ENCODE measurements at places on chromosomes 13 and 19.

GRCh38 chr13:26062853-26063444 is 11.1 kb upstream of the SHISA2 start:
- DNase-seq = peak; percentile 25

- DNase-seq = peak; percentile 53
Measured at GRCh38 chr19:35295792-35296462, 4.0 kb downstream of the MAG start.

- DNase-seq = no peak
Measured at GRCh38 chr13:64256751-64257150, 2841.1 kb upstream of the PCDH20 start.

DNA sequence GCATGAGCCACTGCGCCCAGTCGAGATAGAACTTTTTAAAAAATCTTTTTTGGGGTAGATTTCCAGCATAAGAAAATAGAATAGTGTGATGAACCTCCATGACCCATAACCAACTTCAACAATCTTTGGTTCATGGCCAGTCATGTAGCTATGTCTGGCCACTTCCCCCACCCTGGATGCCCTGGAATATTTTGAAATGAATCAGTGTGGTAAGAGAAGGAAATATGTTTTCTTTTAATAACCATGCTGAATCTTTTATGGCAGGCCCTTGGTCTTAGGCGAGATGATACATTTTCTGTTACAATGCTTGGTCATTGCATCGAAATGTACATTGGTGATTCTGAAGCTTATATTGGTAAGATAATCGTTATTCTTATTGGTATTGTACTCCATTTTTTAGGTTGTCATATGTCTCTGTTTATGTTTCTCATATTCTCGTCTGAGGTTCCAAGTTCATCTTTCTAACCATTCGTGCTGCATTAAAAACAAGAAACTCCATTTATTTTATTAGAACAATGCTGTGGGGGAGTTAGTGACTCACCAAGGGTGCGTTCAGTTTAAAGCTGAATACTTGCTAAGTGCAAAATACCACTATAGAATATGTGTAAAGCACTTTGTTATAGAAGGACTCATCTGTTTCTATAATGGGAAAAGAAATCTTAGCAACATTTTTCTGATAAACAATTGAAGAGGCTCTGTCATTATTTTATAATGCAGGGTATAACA is 16.4 kb upstream of the UPF3A start:
- no peak for DNase-seq

DNA sequence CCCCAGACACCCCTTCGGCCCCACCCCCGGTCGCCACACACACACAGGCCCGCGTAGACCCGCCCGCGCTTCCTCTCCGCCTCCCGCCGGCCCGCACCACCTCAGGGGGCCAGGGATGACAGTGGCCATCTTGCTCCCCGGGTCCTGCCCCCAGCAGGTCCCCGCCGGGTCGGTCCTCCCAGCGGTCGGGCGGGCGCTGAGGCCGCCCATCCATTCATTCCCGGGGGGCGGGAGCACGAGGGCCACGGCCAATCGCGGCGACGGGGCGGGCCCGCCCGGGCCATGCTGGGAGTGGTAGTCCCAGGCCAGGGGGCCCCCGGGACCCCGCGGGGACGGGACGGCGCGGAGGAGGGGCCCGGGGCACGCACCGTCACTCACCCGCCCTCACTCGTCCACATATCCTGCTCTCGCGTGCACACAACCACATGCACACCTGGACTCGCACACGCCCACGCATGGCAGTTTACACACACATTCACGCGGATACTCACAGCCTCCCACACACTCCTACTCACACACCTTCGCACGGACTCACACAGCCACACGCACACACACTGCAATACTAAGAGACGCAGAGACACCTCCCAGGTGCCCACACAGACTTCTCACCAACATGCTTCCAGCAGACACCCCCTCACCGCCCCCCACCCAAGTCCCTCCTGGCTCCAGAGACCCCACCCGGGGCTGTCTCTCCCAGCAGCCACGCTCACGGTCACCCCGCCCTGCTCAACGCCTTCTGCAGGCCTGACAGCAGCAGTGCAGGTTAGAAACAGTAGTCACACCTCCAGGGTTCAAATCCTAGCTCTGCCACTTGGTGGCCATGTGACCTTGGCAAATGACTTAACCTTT is at the start of gene DPF1:
TSS of gene DPF1 (minus strand) at position 209 of the 849 bp plus-strand sequence. CDS start at position 129, 80 bp downstream.
- peak; percentile 81 for DNase-seq

DNA sequence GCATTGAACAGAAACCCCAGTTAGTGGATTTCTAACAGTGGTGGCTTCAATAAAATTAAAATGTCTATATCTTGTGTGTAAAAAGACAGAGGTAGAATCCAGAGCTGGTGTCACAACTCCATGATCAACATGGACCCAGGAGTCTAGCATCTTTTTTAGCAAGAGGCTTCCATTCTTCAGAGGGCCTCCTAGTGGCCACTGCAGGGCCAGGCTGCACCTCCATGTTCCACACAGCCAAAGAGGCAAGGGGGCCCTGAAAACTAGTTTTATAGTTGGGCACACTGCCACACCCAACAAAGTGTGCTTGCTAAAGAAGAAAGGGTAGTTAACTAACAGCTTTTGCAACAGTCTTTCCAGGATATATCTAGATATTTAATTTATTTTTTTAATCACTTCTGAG is 12.9 kb downstream of the N4BP2L1 start:
- DNase-seq = no peak

- no peak for DNase-seq
Measured at GRCh38 chr13:25608181-25608580, 236.4 kb downstream of the ATP8A2 start.

GRCh38 chr13:99507054-99507453 is 5.8 kb downstream of the TM9SF2 start:
- no peak for DNase-seq

DNA sequence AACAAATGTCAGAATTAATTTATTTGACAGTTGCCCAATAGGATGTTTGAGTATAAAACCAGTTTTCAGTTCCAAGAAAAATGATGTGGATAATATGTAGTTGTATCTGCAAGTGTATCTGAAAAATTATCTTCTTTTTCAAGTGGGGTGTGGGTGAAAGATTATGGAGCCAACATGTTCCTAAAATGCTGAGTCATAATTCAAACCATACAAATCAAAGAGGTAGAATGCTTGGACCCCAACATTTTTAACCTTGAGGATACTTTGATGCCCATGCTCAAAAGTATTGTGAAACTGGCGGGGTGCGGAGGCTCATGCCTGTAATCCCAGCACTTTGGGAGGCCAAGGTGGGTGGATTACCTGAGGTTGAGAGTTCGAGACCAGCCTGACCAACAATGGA is 54.0 kb upstream of the ZNF724 start:
- DNase-seq = no peak

DNA sequence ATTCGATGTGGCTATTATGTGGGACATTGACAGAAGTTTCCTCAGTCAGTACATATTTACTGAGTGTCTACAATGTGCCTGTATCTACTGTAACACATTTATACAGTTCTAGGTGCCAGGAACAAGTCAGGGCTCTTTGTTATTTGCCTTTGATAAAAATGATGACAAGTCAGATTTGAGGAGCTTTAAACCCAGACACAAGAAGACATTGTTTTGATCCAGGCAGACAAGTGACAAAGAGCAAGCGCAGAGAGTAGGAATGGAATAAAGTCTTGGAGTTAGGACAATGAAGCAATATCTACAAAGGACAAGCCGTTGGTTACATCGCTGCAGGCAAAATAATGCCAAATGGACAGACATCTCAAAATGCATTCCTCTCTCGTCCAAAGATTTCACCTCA is 70.1 kb downstream of the ITGBL1 start:
- DNase-seq = no peak

DNA sequence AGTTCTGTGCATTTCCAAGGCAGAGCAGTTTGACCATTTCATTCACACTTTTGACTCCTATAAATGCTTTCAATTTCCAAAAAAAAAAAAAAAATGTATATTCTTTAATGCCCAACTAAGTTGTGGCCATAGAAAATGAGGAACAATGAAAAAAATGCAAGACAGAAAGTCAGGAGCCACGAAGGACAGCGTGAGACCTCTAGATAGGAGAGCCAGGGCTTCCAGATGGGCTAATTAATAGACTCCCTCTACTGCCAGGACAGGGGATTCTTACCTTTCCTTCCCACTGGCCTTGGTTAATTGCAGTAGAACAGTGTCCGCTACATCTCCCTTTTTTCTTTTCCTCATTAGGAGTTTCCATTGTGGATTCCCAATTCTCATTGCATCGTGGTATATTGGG is 8.6 kb downstream of the FPR3 start:
- no peak for DNase-seq

DNA sequence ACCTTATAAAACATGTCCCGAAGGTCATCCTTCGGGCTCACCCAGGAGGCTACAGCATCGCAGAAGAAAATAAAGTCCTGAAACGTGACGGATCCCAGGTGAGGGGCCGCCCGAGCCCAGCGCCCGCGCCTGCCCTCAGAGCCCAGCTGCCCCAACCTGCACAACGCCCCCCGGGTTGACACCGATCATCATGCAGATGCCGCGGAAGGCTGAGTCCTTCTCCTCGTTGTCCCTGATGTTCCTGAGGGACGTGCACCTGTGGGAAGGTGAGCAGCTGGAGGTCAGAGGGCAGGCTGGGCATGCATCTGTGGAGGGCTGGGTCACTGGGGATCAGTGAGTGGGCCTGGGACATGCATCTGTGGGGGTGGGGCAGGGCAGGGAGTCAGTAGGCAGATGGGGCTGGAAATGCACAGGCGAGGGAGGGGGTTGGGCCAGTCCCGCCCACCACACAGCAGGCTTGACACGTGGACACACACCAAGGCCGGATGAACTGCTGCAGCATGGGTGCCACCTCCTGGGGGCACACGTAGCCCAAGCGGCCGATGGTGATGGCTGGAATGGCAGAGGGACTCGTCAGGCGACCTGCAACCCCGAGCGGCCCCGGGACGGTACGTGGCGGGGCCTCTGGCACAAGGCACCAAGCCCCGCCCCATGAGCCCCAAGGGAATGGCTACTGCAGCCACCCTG is 5.3 kb upstream of the FBXW9 start:
- no peak for DNase-seq

GRCh38 chr13:73610799-73611592 is 523.2 kb downstream of the KLF12 start:
- DNase-seq = no peak

DNA sequence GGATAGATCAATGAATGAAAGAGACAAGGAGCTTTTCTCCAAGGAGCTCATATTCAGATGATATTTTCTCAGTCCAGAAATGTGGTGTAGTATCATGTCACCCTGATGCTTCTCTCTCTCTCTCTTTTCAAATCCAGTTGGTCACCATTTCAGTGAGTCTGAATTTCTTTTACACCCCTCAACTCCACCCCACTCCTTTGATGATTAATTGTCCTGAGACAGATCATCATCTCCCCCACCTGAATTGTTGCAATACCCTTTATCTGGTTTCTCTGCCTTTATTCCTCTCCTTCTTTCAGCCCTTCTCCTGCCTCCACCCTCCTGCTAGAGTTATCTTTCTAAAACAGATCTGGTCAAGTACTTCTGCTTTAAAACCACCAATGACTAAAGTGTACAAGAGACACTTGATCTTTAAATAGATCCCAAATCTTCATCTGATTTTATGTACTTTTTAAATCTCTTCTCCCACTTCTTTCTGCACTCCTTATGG is 299.8 kb downstream of the KLF5 start:
- no peak for DNase-seq

- no peak for DNase-seq
Measured at GRCh38 chr19:36775768-36776167, 3.2 kb upstream of the ZNF850 start.

- no peak for DNase-seq
Measured at GRCh38 chr13:83879431-83880171, 2.7 kb downstream of the SLITRK1 start.

DNA sequence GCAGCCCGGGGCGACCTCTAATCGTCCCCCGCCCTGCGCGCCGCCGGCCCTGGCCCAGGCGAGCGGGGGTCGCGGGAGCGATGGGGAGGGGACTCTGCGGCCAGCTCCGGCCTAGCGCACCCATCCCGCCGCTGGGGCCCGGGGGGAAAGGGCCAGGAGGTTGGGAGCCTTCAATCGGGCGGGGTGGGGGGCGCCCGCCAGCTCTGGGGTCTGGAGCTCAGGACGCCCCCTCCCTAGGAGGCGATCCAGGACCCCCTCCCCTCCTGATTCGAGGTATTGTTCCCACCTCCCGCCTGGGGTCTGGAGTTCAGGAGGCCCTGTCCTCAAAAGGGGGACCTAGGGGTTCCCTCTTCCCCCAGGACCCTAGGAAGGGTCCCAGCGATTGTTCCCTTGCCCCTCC is 430 bp downstream of the ZNF358 start:
- no peak for DNase-seq

DNA sequence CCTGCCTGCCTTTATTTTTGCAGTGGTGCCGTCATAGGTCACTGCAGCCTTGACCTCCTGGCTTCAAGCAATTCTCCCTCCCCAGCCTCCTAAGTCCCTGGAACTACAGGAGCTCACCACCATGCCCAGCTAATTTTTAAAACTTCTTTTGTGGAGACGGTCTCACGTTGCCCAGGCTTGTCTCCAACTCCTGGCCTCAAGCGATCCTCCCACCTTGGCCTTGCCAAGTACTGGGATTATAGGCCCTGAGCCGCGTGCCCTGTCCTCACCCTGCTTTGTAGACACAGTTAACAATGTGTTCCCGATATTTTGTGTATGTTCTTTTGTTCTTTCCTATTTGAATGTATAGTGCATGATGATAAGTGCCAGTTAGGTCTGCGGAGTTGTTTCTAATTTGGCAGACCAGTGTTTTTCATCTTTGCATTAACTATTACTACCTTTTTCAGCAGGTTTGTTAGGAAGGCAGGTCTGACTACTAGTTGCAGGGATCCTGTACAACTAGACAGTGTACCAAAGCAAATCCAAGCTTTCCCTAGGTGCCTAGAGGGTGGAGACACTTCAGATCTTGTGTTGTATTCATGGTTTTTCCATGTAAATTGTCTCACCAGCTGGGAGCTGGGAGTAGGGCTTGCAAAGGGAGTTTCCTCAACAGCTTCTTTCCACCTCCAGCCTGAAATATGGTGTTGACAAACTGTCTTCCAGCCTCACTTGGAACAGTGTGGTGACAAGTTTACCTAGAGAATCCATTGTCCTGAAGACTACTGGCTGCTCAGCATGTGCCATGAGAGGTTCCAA is 9.5 kb upstream of the WTIP start:
- no peak for DNase-seq

GRCh38 chr13:99014522-99014921 is 36.7 kb upstream of the DOCK9 start:
- no peak for DNase-seq

GRCh38 chr13:112770504-112770903 is 80.7 kb downstream of the ATP11A start:
- no peak for DNase-seq

DNA sequence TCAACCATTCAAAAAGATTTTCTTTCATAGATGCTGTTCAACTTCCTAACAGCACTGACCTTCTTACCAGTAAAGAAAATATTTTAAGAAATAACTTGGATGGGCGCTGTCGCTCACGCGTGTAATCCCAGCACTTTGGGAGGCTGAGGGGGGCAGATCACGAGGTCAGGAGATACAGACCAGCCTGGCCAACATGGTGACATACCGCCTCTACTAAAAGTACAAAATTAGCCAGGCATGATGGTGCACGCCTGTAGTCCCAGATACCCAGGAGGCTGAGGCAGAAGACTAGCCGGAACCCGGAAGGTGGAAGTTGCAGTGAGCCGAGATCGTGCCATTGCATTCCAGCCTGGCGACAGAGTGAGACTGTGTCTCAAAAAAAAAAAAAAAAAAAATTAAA is 865.7 kb upstream of the SLC10A2 start:
- no peak for DNase-seq
